ENCODE measurements at places on chromosomes 2 and 18.
A peak's percentile ranks its signal among the peaks of the same experiment; 100 is the strongest.

GRCh38 chr2:136242100-136242499, 124.2 kb upstream of the CXCR4 start:
- no peak for DNase-seq

GRCh38 chr18:292271-292670, 24.4 kb upstream of the THOC1 start:
- DNase-seq = no peak

- peak; percentile 29 for DNase-seq
Observed at GRCh38 chr2:44459739-44460138, 98.0 kb downstream of the CAMKMT start.

DNA sequence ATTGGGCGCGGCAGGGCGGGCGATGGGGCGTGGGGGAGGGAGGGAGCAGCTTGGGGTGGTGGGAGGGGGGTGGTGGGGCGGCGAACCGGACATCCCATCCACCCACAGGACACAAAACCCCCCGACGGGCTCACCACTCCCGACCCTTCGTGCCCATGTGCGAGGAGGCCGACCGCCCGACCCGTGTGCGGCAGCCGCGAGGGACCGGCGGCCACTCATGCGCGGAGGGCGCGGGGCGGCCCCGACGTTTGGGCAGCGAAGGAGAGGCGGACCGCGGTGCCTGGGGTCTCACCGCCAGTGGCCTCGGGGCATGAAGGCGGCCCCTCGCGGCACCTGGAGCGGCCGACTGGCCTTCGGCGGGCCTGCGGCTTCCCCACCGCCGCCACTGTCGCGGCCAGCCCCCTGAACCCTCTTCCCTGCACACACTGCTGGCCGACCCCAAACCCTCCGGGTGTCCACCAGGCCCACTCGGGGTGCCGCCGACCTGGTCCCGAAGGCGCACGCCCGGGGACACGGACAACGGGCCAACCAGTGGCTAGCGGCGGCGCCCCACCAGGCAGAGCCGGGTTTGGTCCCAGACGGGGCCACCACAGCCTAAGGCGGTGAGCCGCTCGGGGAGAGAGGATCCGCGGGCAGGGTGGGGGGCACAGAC, 94.6 kb upstream of the ANKRD30BL start:
- DNase-seq = peak; percentile 8

- no peak for DNase-seq
Observed at GRCh38 chr2:41906338-41906725, 141.5 kb upstream of the PKDCC start.

- DNase-seq = peak; percentile 58
Observed at GRCh38 chr2:50346629-50347357, 685.1 kb downstream of the NRXN1 start.

DNA sequence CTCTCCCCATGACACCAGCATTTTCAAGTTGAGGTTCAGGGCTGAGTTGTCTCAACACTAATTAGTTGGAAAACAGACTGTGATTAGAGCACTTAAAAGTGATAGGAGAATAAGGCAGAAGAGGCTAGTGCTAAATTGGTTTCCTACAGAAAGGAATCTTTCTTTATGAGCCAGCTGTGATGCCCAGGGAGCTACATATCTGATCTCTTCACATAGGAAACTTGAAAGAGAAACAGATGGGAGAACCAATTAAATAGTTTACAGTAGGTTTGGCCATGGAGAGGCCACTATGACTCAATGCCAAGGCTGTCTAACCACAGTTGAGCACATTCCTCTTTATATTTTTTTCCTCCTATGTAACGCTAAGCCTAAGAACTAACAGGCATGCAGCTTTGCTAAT, 418.3 kb upstream of the CYRIA start:
- peak; percentile 50 for DNase-seq

GRCh38 chr2:190408538-190409271, 550 bp downstream of the MFSD6 start:
- peak; percentile 83 for DNase-seq
